ENCODE measurements at places on chromosomes 1 and 21. TPM values are rescaled to one million over a fixed set of nuclear protein-coding genes. Genes with fewer than 3 reads are reported as not detected.
A peak's percentile ranks its signal among the peaks of the same experiment; 100 is the strongest.

DNA sequence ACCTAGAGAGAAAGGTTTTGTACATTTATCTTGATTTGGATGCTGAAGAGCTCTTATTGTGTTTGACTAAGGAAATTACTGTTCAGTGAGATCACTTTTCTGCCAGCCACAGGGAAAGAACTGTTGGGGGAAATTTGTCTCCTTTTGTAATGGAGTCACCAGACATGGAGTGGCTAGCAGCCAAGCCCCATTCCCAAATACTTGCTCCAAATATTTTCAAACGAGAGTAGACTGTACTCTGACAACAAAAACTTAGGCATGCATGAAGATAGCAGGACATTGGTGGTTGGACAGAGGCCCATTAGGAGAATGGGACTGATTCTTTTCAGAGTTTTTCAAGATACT is 21.1 kb downstream of the IPO9 start:
- no peak for DNase-seq
- no peaks in the 10 kb centered on the region for H3K27me3 ChIP-seq
- peaks cover 61% of the 10 kb centered on the region for H3K36me3 ChIP-seq

GRCh38 chr1:113166473-113166872 is 93.5 kb downstream of the LRIG2 start:
- H3K4me3 ChIP-seq, result no peak overlapping the region
- no peaks in the 10 kb centered on the region for H3K27me3 ChIP-seq
- H3K27ac ChIP-seq, result no peak overlapping the region
- H3K4me1 ChIP-seq, result no peaks in the 10 kb centered on the region
- H3K36me3 ChIP-seq, result no peaks in the 10 kb centered on the region
- no peak for DNase-seq

The ZP4 gene
- not detected for total RNA-seq

DNA sequence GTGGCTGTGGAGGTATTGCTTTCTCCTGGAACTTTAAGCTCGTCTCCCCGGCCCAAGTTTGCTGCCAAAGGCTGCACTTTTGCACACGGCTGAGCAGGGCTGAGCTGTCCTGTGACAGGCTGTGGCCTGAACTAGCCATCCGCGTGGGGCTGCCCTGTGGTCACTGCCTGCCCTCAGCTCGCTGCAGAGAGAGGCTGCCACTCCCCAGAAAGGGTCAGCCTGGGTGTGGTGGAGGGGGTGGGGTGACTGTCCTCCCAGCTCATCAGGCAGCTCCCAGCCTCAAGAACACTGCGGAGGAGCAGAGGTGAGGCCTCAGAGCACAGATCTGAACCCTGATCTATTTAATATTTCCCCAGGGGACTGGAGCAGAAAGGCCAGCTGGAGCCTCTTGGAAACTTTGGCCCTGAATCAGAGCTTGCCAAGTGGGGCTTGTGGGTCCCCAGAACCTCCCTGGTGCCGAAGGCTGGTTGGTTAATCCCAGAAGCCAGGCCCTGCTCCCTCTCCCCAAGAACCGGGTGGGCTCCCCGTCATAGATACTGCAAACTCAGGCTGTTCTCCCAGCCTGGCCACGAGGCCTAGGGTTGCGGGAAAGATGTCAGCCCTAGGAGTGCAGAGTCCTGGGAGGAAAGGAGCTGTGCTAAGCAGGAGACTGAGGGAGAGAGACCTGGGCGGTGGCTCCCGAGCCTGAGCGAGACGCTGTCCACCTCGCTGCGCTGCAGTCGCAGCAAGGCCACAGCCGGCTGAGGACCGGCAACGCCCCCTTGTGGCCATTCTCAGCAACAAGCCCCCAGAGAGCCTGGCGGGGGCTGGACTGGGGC is 125.1 kb upstream of the IPO9 start:
- H3K27me3 ChIP-seq, result no peaks in the 10 kb centered on the region
- peak overlapping the region; percentile 83 for H3K27ac ChIP-seq
- H3K4me3 ChIP-seq, result no peak overlapping the region
- peaks cover 21% of the 10 kb centered on the region for H3K4me1 ChIP-seq

The F5 gene
- total RNA-seq, result 3.9 TPM

The SERPINC1 gene
- total RNA-seq, result not detected

The NTPCR gene
- 19.2 TPM for total RNA-seq

The SYDE2 gene
- total RNA-seq, result 4.7 TPM

- peaks cover under 1% of the 10 kb centered on the region for H3K36me3 ChIP-seq
- DNase-seq, result no peak
- no peaks in the 10 kb centered on the region for H3K27me3 ChIP-seq
- H3K4me3 ChIP-seq, result no peak overlapping the region
Observed at GRCh38 chr1:61450454-61450853, 274.5 kb downstream of the TM2D1 start.

GRCh38 chr1:119160866-119161265 is 20.4 kb upstream of the WARS2 start:
- DNase-seq, result no peak
- peak overlapping the region; percentile 24 for H3K27ac ChIP-seq
- H3K36me3 ChIP-seq, result no peaks in the 10 kb centered on the region
- no peak overlapping the region for H3K4me3 ChIP-seq

DNA sequence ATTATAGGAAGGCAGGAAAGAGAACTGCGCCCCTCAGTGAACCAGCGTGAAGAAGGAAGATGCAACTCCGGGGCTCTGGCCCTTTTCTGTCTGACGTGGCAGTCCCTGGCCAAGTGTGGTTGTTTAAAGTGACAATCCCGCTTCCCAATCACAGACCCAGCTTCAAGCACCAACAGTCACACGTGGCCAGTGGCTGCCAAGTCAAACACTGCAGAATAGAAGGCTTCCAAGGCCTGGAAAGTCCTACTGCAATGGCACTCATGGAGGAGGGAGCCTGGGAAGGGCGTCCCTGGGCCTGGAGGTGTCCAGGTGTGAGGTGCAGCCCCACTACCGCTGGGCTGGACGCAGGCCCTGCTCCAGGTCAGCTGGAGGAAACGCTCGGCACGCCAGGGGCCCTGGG is 143.8 kb downstream of the CASZ1 start:
- H3K4me3 ChIP-seq, result no peak overlapping the region
- no peak overlapping the region for H3K27ac ChIP-seq
- peaks cover 12% of the 10 kb centered on the region for H3K36me3 ChIP-seq
- no peaks in the 10 kb centered on the region for H3K27me3 ChIP-seq

The PINK1 gene
- 113 TPM for total RNA-seq

DNA sequence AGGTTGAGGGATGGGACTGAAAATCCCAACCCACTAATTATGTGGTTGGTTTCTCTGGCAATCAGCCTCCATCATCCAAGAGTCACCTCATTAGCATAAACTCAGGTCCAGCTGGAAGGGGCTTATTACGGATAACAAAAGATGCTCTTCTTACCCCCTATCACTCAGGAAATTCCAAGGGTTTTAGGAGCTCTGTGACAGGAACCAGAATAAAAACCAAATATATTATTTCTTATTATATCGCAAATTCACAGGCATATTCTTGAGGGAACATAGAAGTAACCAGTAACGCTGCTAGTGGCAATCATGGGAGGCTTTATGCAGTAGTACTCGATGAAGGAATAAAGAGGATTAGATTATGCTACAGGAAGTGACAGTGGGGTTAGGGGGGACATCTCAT is 59.7 kb downstream of the ATF6 start:
- H3K27me3 ChIP-seq, result no peaks in the 10 kb centered on the region
- H3K4me3 ChIP-seq, result no peak overlapping the region
- H3K27ac ChIP-seq, result no peak overlapping the region
- H3K36me3 ChIP-seq, result no peaks in the 10 kb centered on the region
- no peaks in the 10 kb centered on the region for H3K4me1 ChIP-seq

The ZMPSTE24 gene
- total RNA-seq, result 25.5 TPM

Data from vagina (tissue), 2 donors.